Forelimb muscle (tissue), 1 donor: ENCODE measurements at places on chromosomes 1 and 21. TPM values are rescaled to one million over a fixed set of nuclear protein-coding genes. Genes with fewer than 3 reads are reported as not detected.

Gene TMPRSS3
- polyA plus RNA-seq, result not detected

Gene MROH7
- 6.0 TPM for polyA plus RNA-seq

Gene COL6A1
- 377 TPM for polyA plus RNA-seq

Gene FMN2
- 0.52 TPM for polyA plus RNA-seq

Gene DIO1
- 0.37 TPM for polyA plus RNA-seq

Gene PERM1
- polyA plus RNA-seq, result 3.3 TPM

Gene ELAVL4
- 0.13 TPM for polyA plus RNA-seq

Gene MEF2D
- polyA plus RNA-seq, result 78.6 TPM

Gene C1orf185
- not detected for polyA plus RNA-seq

Gene NUDT4B
- not detected for polyA plus RNA-seq

Gene RPE65
- polyA plus RNA-seq, result not detected
